ENCODE measurements at places on chromosomes 13 and 19.

DNA sequence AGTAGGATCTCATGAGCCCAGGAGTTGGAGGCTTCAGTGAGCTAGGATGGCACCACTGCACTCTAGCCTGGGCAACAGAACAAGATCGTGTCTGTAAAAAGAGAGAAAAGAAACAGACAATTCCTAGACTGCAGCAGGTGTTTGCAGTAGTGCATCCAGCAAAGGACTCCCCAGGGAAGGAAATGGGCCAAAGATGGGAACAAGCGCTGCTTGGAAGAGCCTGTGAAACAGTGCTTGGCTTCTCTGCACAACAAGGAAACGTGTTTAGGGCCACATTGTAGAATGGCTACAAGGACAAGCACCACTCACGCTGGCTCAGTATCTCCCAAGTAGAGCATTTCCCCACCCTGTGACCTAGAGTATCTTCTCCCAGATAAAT lies 35.5 kb upstream of the LDLR start:
- DNase-seq: no peak

DNA sequence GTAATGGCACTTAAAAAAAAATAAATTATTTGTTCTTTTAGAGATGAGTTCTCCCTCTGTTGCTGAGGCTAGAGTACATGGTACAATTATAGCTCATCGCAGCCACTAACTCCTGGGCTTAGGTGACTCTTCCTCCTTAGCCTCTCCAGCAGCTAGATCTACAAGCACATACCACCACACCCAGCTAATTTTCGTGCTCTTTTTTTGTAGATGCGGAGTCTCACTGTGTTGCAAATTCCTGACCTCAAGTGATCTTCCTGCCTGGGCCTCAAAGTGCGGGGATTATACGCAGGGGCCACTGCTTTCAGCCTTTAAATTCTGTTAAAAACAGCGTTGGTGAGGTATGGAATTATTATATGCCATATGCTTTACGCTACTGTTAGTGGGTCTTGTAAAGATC lies 2034.0 kb downstream of the OLFM4 start:
- DNase-seq: no peak

DNA sequence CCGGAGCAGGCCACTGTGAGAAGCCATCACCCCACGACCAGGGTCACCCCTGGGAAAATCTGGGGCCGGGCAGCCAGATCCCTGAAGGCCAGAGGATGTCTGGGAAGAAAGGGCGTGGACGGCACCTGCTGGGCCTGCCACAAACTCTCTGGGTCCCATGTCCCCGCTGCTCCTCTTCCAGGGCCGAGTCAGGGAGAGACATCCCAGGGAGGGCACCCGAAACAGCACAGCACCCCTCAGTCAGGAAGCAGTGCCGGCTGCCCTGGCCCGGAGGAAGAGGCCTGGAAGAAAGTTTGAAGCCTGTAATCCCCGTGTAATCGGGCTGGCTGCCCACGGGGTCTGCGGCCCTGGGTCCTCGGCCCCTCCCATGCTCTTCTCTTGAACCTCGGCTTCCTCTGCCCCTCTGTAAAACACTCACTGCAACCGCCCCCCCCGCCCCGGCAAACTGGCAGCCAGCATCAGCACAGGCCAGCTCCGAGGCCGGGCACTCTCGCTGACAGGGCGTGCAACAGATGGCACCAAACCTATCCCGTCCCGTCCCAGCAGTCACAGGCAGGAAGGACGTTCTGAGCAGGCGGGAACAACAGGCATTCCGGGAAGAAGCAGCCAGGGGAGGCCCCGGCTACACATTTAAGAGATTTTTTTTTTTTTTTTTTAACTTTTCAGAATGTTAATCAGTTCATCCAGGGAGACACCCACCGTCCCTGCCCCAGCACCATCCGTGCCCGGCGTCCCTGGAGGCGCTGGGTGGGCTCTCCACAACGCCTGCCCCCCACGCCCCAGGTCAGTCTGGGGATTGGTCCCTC lies 1.5 kb downstream of the SBNO2 start:
- no peak for DNase-seq

GRCh38 chr19:2055931-2056836 lies 5.1 kb upstream of the MKNK2 start:
- DNase-seq: no peak

DNA sequence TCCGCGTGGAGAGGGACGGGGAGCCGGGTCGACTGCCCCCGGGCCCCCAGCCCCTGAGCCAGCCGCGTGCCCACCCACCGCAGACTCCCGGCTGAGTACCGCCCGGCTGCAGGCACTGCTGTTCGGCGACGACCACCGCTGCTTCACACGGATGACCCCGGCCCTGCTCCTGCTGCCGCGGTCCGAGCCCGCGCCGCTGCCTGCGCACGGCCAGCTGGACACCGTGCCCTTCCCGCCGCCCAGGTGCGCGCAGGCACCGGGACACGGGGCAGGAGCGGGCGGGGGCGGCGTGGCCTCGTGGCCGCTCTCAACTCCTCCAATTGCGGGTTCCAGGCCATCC lies 1.6 kb downstream of the AMH start:
- no peak for DNase-seq

DNA sequence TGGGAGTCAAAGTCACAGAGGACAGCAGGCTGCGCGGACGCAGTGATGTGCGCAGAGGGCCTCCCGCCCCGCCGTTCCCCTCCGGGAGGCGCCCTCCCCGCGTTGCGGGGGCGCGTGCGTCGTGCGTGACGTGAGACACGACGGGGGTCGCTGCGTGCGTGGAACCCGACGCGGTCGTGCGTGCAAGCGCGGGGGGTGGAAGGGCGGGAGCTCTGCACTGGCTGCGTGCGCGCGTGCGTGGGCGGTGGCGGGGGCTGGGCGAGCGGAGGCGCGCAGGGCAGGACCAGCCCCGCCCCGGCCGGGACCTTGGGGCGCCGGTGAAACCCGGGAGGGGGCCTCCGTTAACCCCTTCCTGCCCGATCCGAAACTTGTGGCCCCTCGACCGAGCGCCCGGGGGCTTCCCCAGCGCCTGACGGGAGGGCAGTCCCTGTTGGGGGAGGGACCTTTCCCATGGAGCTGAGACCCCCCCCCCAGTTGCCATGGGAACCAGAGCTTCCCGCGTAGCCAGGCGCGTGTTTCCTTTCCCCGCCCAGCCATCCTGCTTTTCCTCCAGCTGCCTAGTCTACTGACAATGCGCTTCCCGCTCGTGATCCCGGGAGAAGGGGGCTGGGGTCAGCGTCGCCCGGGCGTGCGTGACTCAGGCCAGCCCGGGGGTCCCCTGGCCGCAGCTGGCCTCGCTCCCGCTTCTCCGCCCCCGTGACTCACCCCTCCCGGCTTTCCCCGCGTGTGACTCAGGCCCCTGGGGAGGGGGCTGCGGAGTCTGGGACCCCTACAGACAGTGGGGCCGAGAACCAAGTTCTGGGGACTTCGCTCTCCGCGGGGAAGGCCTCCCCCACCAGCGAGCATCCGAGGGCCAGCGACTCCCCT lies 7.3 kb upstream of the HOOK2 start:
- peak; percentile 81 for DNase-seq

GRCh38 chr13:33275916-33276315 lies 9.6 kb downstream of the STARD13 start:
- DNase-seq: no peak

DNA sequence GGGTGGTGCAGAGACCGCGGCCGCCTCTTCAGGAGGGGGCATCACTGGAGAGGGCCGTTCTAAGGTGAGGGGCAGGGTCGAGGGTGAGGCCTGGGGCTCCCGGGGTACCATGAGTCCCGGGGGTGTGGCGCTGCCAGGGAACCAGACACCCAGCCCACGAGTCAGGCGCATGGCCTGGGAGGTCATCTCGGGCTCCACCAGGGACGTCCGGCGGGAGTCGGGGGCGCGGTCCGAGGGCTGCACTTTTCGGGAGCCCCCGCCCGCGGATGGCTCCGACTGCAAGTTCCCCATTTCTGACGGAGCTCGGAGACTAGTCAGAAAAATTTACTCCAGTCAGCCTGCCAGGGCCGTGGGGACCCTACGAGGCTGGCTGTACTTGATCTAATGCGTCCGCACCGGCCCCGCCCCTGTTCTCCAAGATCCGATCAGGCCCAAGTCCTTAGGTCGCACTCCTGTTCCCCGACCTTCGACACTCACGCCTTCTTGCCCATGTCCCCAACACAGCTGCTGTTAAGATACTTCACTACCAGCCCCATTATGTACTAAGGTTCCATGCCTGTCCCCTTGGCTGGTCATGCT lies 774 bp downstream of the GGN start:
- no peak for DNase-seq

DNA sequence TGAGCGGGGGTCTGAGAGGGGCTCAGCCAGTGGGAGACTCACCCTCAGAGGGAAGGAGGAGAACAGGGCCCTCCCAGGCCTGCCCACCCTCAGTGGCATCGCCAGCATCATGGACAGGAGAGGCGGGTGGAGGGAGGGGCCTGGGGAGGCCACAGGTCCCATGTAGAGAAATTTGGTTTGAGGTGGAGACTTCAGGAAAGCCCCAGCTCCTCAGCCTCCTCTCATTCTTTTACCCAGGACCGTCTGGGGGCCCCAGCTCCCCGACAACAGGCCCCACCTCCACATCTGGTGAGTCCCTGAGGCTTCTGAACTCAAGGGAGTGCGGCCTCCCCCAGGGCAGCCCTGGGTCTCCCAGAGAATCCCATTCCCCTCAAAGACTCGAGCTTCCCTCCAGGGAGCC lies 3.1 kb downstream of the LILRB1 start:
- DNase-seq: no peak

DNA sequence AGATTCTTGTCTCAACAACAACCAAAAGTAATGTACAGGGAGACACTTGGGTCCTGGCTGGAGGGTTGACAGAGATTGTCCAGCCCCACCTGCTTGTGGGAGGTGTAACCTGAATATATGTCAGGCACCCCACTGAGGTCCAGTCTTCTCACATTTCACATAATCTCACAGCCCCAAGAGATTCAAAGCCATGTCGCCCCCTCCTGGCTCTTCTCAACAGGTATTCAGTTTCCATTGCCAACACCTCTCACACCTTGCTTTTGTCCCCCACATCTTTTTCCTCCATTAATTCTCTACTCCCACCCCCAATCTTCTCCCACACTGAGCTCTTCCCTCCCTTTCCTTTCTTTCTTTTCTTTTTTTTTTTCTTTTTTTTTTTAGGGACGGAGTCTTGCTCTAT lies 11.2 kb downstream of the UNC13A start:
- no peak for DNase-seq

- DNase-seq: no peak
Observed at GRCh38 chr13:43122791-43123190, 99.4 kb downstream of the DNAJC15 start.

- DNase-seq: no peak
Observed at GRCh38 chr13:49063497-49063896, 87.8 kb downstream of the FNDC3A start.

- DNase-seq: no peak
Observed at GRCh38 chr13:20174656-20175405, 14.0 kb upstream of the GJA3 start.

DNA sequence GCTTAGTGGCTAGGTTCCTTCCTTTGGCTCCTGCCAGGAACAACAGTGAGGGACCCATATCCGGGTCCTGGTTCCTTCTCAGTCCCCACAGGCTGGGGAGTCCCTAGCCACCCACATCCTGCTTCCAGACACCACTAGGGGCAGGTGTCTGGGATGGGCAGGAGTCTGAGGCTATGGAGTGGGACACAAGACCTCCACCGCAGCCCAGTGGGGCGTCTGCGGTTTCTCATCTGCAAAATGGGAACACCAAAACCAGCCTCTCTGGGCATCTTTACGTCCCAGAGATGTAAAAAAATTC lies 879 bp upstream of the FCGBP start:
- DNase-seq: no peak

DNA sequence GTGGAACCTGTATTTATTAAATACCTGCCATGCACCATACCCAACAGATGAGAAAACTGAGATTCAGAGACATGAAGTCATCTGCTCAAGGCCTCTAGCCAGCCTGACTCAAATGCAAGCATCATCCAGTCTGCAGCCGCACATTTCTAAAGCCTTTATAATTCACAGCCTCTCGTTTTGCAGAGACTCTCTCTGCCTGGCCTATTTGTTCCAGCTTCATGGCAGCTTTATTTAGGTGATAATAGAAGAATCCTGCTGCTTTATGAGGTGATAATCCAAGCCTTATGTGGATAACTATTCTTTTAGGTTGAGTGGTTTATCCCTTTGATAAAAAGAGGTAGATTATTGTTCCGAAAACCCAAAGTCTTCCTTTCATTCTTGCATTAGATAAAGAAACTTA lies 58.4 kb downstream of the OXGR1 start:
- no peak for DNase-seq

DNA sequence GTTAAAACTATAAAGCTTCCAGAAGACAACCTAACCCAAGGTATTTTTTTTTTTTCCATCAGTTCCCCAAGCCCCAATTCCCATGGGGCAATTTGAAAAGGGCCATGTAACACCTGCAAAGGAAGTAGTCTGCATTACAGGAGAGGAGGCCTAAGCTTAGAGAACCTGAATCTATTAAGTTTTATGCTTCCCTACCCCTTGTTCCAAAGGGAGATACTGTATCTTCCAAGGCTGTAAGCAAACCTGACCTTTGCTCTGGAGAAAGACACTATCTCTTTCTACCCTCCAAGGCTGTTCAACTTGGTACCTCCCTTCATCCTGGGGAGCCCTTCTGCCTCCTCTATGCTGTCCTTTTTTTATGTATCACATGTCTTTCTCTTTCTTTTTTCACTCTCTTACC lies 15.0 kb downstream of the KATNAL1 start:
- no peak for DNase-seq

DNA sequence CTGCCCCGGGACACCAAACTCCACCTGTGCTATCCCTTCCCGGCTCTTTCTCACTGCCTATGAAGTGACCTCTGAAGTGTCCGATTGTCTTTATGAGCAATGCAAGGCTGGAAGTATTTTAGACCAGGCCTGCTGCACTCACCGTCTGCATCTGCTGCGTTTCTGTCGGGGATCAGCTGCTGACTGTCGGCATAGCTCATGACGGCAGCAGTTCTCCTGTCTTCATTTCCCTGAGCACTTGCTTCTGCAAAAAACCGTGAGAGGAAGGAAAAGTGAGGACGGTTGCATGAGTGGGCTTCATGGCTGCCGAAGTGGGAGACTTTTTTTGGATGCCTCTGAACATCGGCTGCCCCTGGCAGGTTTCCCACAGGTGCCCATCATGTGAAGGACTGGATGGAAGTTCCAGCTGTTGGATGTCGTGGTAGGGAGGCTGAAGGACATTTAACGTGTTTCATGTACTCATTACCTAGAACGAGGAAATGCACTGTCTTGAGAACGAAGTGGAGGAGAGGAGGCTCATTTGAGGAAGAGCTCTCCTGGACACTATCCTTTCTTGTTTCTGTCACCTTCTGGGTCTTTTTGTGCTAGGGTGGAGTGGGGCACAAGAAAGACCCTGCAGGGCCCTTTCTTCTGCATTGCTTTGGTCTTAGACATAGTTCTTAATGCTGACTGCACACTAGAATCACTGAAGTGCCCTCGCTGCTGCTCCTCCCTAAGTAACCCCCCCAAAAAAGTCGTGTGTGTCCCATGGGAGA lies 94.7 kb downstream of the RNASEH2B start:
- no peak for DNase-seq

DNA sequence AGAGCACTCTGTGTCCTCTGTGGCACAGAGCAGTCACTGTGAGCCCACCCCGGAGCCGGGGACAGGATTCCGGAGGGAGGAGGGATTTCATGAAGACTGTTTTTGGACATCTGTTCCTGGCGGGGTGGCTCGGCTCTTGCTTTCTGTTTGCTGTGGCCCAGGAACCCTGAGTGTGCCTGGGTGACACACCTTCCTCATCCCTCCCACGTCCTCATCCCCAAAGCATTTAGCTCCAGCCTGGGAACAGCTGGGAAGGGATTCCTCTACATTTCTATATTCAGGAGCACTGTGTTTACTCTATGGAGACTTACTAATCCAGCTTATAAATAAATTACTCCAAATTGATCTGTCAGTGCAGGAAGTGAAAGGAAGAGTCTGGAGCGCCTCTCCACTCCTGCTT lies 97.8 kb upstream of the UBL3 start:
- no peak for DNase-seq

GRCh38 chr19:55688422-55689218 lies 13.6 kb downstream of the EPN1 start:
- no peak for DNase-seq

All from stimulated activated CD4-positive, alpha-beta T cell treated with anti-CD3 and anti-CD28 coated beads, TNF-alpha, amount 100 ng/mL, for 1 hour (primary cell).